ENCODE measurements at places on chromosomes 2 and 18.

DNA sequence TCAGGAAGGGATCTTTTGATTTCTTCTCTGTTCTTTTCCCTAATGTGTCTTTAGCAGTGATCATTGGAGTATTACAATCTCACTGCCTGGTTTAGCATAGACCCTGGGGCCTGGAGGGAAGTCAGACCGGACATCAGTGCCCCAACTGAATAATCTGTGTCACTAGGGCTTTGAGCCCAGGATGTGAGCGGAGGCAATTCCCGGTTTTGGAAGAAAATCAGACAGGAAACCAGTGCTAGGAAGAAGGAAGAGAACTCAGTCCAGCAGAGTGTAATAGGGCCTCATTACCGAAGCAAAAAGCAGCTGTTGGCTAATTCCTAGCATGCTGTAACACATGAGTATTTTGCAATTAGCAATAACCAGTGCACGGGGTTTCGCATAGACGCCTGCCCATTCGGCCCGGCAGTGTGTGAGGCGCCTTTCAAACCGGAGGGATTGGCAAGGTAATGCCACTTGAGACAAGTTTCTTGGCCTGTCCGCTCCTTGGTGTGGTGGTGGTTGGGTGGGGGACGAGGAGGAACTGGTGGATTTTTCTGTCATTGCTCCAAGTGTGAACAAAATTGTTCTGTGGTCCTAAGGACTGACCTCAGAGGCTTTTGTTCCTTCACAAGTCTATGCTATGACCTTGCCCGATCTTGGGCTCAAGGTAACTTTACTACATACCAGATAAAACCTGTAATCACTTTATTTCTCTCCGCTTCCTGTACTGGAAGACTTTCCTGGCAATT, 2.8 kb downstream of the FOSL2 start:
- H3K4me3 ChIP-seq, result no peak overlapping the region
- H3K27ac ChIP-seq, result no peak overlapping the region
- H3K4me1 ChIP-seq, result peaks cover 3% of the 10 kb centered on the region
- no peaks in the 10 kb centered on the region for H3K27me3 ChIP-seq
- DNase-seq, result no peak
- no peaks in the 10 kb centered on the region for H3K36me3 ChIP-seq

DNA sequence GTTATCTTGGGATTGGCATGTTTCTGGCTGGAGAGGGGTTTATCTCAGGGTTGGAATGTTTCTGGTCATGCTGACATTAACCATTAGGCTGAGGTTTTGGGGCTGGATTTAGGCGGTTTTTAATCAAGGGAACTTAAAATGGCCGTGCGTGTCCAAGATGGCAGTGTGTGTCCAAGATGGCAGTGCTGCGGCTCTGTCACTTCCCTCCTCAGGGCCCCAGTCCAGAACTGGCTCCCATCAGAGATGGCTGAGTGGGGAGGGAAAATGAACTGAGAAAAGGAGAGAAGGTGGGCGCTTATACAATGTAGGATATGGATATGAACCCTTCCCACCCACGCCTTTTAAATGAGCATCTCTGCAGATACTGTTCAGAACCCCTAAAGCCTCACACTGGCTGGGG, 175.5 kb upstream of the MYT1L start:
- no peaks in the 10 kb centered on the region for H3K36me3 ChIP-seq
- H3K4me1 ChIP-seq, result no peaks in the 10 kb centered on the region
- no peak overlapping the region for H3K27ac ChIP-seq
- H3K4me3 ChIP-seq, result no peak overlapping the region

DNA sequence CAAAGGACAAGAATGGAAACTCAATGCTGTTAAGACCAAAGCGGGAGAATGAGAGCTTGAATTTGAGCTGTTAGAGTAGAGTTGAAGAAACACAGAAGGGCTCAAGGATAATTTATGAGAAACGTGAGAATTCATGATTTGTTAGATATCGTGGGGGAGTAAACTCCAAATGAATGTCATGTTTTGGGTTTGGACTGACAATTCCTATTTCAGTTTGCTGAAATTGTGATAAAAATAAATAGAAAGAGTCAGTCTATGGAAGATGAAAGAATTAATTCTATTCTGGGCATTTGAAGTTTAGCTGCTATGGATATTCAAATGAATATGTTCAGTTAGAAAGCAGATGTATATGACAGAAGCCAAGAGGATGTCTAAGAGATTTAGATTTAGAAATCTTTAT, 723.4 kb upstream of the PIK3C3 start:
- H3K4me1 ChIP-seq, result no peaks in the 10 kb centered on the region
- H3K4me3 ChIP-seq, result no peak overlapping the region
- H3K27ac ChIP-seq, result no peak overlapping the region

DNA sequence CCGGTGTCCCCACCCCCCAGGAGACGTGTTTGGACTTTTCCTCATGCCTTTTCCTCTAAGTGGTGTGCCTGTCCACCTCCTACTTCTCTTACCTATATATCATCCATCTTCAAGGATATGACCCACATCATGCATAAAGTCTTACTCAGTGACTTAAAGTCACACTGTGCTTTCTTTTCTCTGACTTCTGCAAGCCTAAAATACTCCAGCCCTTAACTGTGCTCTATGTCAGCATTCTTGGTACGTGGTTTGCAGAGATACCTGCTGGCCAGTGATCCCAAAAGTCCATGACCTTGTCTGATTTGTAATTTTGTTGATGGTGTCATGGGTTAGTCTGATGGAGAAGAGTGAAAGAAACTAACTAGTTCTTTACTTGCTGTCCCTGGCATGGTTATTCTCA, 393.6 kb upstream of the NRP2 start:
- DNase-seq, result no peak
- no peaks in the 10 kb centered on the region for H3K27me3 ChIP-seq
- H3K36me3 ChIP-seq, result no peaks in the 10 kb centered on the region

DNA sequence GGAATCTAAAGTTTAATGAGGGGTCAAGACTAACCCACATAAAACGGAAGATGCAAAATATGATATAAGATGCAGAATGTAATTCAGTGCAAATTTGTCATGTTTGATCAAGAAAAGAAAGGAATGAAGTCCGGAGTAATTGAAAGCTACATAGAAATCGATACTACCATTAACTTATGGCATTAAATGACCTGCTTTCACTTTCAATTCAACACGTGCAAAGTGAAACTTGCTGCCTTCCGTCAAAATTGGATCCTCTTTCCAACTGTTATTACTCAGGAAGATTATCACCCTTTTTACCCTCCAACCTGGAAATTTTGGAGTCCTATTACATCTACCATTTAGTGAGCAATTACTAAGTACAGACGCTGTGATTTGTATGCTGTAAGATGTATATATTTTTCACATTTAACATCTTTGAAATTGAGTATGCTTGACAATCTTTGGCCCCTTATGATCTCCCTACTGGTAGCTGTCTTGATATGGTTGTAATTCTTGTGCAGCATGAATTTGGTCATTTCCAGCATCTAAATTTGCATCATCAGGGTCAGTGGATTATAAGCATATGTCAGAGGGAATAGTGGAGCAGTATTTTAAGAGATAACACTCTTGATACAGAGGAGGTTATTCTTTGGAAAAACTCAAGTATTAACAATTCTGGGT, 18.6 kb downstream of the UNC80 start:
- peak; percentile 46 for DNase-seq
- H3K4me3 ChIP-seq, result peak overlapping the region; percentile 28
- H3K27me3 ChIP-seq, result no peaks in the 10 kb centered on the region
- H3K4me1 ChIP-seq, result 0 out of 2 replicates have a peak, but pooled peaks cover 2% of the 10 kb centered on the region
- H3K36me3 ChIP-seq, result no peaks in the 10 kb centered on the region

DNA sequence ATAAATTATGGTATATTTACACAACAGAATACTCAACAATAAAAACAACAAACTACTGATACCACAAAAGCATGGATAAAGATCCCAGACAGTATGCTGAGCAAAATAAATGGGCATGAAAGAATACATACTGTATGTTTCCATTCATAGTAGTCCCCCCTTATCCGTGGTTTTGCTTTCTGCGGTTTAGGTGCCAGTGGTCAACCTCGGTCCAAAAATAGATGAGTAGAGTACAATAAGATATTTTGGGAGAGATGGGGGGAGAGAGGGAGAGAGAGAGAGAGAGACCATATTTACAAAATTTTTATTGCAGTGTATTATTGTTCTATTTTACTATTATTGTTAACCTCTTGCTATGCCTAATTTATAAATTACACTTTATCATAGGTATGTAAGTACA, 21.0 kb upstream of the TGFA start:
- peak; percentile 50 for DNase-seq
- H3K27me3 ChIP-seq, result no peaks in the 10 kb centered on the region
- H3K36me3 ChIP-seq, result no peaks in the 10 kb centered on the region
- H3K27ac ChIP-seq, result peak overlapping the region; percentile 21

GRCh38 chr18:76678248-76678647, 144.1 kb upstream of the ZNF236 start:
- H3K27ac ChIP-seq, result no peak overlapping the region
- H3K4me3 ChIP-seq, result no peak overlapping the region
- no peaks in the 10 kb centered on the region for H3K36me3 ChIP-seq
- H3K4me1 ChIP-seq, result no peaks in the 10 kb centered on the region

DNA sequence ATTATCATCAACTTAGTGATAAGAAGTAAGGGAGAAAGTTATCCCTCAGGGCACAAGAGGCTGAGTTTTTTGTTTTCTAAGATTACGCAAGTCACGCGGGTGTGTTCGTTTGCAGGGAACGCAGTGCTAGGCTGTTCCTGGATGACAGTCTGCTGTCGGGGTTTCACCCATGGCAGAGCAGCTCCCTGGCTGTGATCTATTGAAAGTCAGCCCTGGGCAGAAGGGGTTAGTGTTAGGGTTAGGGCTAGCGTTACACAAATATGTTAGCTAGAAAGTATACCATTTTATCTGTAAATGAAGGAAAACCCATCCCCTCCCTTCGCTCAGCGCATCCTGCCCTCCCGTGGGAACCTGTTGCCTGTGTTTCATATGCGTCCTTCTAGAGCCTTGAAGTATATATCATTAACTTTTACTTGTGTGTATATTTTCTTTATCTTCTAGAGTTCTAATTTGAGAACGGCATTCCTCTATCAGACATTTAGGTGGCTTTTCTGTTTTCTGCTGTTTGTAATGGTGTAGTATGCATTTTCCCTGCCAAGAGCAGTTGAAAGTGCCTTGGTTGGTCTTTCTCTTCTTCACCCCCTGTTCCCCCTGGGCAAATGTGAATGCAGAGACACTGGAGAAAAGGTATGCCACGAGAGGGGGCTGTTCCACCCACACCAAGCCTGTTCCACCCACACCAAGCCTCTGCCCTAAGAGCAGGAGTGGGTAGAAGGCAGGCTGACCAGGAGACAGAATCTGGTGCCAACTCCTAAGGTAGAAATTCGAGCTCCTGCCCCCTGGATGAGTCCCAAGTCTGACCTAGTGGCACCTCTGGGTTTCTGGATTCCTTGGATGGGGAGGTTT, 47.0 kb downstream of the ARMC9 start:
- H3K4me3 ChIP-seq, result no peak overlapping the region
- H3K27me3 ChIP-seq, result no peaks in the 10 kb centered on the region
- no peaks in the 10 kb centered on the region for H3K4me1 ChIP-seq
- H3K36me3 ChIP-seq, result no peaks in the 10 kb centered on the region
- no peak for DNase-seq

- no peak overlapping the region for H3K27ac ChIP-seq
- no peak overlapping the region for H3K4me3 ChIP-seq
Measured at GRCh38 chr18:2984703-2985261, 28.2 kb downstream of the LPIN2 start.

- DNase-seq, result no peak
- no peak overlapping the region for H3K27ac ChIP-seq
- H3K27me3 ChIP-seq, result no peaks in the 10 kb centered on the region
- H3K4me3 ChIP-seq, result no peak overlapping the region
- H3K4me1 ChIP-seq, result no peaks in the 10 kb centered on the region
- no peaks in the 10 kb centered on the region for H3K36me3 ChIP-seq
Measured at GRCh38 chr2:207284556-207285472, 119.1 kb upstream of the KLF7 start.

- no peaks in the 10 kb centered on the region for H3K27me3 ChIP-seq
- no peaks in the 10 kb centered on the region for H3K36me3 ChIP-seq
- no peak overlapping the region for H3K27ac ChIP-seq
- DNase-seq, result no peak
Measured at GRCh38 chr2:40302751-40303325, 149.1 kb downstream of the SLC8A1 start.

GRCh38 chr18:55805666-55806065, 217.7 kb upstream of the TCF4 start:
- no peaks in the 10 kb centered on the region for H3K4me1 ChIP-seq
- H3K4me3 ChIP-seq, result no peak overlapping the region
- H3K27me3 ChIP-seq, result no peaks in the 10 kb centered on the region
- no peaks in the 10 kb centered on the region for H3K36me3 ChIP-seq

DNA sequence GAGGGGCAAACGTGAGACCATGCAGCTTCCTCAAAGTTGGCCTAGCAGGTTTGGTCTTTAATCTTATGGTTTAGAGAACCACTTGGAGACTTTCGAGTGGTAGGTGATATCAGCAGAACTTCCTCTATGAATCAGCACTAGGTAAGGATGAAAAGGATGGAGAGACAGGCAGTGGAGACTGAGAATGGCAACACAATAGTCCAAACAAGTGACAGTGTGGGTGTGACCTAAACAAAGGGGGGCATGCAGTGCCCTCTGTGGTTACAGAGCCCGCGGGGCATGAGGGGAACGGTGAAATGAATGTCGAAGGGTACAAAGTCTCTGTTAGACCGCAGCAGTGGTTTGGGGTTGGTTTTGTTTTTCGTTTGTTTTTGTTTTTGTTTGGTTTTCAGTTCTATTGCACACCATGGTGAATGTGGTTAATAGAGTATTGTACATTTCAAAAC, 143.9 kb downstream of the L3MBTL4 start:
- DNase-seq, result no peak
- no peak overlapping the region for H3K4me3 ChIP-seq
- H3K4me1 ChIP-seq, result no peaks in the 10 kb centered on the region
- no peaks in the 10 kb centered on the region for H3K27me3 ChIP-seq
- no peak overlapping the region for H3K27ac ChIP-seq
- no peaks in the 10 kb centered on the region for H3K36me3 ChIP-seq

- no peak for DNase-seq
- H3K36me3 ChIP-seq, result no peaks in the 10 kb centered on the region
- no peak overlapping the region for H3K27ac ChIP-seq
Measured at GRCh38 chr2:180873219-180873618, 107.2 kb upstream of the UBE2E3 start.

DNA sequence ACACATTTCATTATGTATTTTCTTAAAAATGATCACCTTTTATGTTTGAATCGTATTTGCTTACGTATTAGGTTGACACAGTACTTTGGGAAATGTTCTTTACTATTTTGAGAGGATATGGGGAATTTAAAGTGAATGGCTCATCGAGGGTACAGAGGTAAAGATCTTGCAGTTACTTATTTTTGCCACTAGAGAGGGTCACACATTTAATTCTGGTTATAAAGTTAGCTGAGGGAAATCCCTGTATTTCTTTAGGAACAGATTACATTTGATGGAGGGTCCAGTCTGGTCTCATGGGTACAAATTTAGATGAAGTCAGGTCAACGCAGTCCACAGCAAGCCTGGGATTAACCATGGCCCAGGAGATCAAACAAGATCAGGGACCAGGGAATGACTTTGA, 24.5 kb downstream of the DYNC2LI1 start:
- H3K27ac ChIP-seq, result no peak overlapping the region
- H3K36me3 ChIP-seq, result no peaks in the 10 kb centered on the region
- no peak for DNase-seq
- no peak overlapping the region for H3K4me3 ChIP-seq
- no peaks in the 10 kb centered on the region for H3K27me3 ChIP-seq
- H3K4me1 ChIP-seq, result no peaks in the 10 kb centered on the region

- H3K4me3 ChIP-seq, result no peak overlapping the region
- no peaks in the 10 kb centered on the region for H3K4me1 ChIP-seq
- no peaks in the 10 kb centered on the region for H3K36me3 ChIP-seq
- no peak overlapping the region for H3K27ac ChIP-seq
- DNase-seq, result no peak
- H3K27me3 ChIP-seq, result no peaks in the 10 kb centered on the region
Measured at GRCh38 chr2:23402205-23402740, 17.3 kb downstream of the KLHL29 start.
